ENCODE measurements at places on chromosomes 5 and 9.

DNA sequence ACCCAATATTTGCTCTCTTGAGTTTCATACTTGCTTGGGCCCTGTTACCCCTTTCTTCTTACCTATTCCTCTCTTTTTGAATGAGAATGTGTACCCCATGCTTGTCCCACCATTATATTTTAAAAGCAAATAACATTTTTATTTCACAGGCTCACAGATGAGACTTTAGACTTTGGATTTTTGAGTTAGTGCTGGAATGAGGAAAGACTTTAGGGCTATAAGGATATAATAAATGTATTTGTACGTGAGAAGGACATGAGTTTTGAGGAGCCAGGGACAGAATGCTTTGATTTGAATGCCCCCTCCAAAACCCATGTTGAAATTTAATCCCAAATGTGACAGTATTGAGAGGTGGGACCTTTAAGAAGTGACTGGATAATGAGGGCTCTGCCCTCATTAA is 33.1 kb upstream of the TNPO1 start:
- no peak for DNase-seq

DNA sequence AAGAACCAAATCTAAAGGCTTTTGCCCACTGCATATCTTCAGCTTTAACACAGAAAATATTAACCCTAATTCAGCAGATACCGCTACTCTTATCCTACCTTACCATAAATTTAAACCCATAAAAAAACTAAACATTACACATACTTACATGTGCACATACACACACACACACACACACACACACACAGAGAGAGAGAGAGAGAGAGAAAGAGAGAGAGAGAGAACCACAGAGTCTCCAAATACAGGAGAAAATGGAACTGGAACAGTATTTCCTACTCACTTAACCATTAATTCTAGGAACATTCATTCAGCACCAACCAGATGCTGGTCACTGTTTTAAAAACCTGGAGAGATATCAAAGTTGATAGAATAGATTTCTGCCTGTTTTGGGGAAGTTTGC is 53.7 kb downstream of the EFNA5 start:
- no peak for DNase-seq

DNA sequence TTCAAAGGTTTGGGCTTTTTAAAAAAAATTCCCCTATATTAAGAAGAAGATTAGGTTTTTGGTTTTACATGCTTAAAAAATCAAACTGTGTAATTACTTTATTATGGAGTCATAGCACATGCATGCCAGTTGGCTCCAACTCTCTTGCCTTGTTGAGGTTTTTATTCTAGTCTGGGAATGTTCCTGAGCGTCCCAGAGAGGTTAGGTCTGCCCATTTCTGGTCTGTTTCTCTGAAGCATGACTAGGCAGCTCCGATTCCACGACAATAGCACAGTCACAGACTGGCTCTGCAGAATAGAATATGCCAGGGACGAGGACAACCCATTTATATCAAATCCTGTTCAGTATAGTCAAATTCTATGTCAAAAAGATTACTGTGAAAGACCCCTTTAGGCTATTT is 217.0 kb downstream of the PCSK5 start:
- no peak for DNase-seq

DNA sequence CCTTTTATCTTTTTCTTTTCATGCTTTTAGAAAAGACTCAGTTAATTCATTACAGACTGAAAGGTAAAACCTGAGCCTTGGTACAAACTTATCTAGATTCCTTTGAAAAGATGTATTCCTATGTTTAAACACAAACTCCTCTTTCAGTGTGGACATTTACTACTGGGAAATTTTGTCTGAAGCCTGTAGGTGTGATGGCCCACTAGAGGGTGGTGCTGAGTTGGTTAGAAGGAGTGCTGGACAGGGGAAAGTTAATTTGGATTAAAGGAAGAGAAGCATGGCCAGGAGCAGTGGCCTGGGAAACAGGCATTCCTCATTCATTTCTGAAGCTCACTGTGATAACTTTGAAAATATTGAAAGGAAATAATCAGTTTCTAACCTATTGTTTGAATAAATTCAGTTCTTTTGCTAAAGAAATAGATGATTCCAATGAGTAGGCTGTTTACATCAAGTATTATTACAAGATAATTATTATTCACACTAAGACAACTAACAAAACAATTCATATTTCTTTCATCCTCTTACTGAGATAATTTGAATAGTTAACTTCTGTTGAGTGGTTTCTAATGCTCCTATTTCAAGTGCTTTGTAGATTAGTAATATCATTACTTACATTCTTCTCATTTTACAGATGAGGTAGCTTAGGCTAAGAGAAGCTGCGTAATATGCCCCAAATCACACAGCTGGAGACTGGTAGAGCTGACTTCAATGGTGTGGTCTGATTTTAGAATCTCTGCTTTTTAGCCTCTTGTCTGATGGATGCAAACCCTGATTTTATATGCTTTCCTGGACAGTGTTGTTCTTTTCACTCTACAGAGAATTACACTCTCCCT is 150.9 kb downstream of the ADGRV1 start:
- peak; percentile 67 for DNase-seq

DNA sequence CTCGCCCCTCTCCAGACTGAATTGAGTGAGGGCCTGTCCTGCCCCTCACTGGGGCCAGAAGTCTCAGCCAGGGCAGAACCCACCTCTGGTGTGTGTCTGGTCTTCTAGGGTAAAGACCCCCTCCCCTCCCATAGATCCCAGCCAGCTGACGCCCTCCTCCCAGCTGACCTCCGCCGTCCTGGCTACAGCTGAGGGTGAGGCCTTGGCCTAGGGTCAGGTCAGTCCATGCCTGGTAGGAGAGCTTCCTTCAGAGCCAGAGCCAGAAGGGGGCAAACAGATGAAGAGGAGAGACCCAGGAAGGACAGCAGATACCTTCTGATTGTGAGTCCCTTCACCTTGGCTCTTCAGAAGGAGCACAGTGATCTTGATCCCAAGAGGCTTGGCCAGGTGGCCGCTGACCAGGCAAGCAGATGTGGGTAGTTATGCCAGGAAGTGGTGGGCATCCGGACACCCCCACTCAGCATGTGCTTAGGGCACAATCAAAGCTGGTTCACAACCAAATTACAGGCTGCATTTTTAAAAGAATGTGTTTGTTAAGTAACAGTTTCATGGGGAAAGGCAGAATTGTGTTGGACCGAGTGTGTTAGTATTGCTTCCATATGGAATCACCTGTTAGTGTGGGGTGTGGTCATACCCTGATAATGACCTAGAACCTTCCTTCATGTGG is 29.9 kb downstream of the JADE2 start:
- DNase-seq: no peak

GRCh38 chr5:109705596-109705995 is 15.9 kb downstream of the MAN2A1 start:
- DNase-seq: no peak

DNA sequence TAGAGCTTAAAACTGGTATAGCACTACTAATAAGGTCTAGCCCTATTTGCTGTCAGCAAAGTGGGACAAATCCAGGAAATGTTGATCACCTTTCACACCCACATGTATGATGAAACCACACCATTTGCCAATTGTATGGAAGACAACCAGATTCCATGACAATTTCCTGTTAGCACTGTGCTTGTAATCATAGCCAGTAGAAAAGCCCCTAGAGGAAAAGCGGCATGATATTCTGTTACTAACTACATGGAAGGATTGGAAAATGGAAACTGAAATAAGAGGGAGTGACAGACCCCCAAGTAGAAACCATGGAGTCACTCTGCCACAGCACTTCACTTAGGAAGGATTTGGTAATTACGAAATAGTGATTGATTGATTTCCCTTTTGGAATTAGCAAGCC is 923 bp downstream of the SPATA6L start:
- no peak for DNase-seq

GRCh38 chr9:94649100-94649819 is 9.9 kb upstream of the FBP1 start:
- DNase-seq: no peak

- no peak for DNase-seq
Measured at GRCh38 chr5:103245761-103246160, 12.8 kb upstream of the MACIR start.

- DNase-seq: no peak
Measured at GRCh38 chr9:107963246-107963645, 473.7 kb upstream of the KLF4 start.

DNA sequence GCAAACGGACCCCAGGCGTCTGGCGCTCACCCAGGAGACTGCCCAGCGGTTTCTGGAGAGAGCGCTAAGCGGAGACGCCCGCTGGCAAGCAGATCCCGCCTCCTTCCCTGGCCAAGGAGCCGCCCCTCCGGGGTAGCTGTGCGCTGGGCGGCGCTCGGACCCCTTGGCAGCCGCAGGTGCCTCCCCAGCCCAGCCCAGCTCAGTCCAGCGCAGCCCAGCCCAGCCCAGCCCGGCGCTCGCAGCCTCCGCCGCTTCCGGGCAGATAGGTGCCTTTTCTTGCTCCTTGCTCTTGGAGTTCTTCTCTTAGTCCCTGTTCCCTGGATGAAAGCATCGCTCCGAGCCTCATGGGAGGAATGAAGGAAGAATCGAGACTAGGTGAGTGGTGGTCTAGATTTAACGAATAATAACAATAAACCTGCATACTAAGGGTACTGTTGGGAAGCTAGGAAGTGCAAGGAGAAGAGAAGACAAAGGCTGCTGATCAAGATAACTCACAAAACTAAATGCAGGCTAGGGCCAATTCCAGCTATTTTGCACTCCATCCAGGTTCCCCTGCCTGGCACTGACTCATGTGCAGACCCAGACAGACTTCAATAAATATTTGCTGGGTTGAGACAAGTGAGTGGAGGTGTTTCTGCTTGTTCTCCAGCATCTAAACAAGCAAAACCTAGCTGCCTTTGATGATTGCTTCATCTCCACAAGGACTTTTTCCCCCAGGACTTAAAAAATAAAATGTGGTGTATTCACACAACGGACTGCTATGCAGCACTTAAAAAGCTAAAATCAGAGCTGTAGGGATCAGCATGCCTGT is at the start of gene STK32A:
Gene STK32A, plus strand, starts transcription at position 202 of the 811 bp plus-strand sequence. CDS start 4,609 bp downstream, outside the sequence.
- DNase-seq: peak; percentile 74

GRCh38 chr5:5592541-5592940 is 170.1 kb downstream of the ICE1 start:
- DNase-seq: no peak

DNA sequence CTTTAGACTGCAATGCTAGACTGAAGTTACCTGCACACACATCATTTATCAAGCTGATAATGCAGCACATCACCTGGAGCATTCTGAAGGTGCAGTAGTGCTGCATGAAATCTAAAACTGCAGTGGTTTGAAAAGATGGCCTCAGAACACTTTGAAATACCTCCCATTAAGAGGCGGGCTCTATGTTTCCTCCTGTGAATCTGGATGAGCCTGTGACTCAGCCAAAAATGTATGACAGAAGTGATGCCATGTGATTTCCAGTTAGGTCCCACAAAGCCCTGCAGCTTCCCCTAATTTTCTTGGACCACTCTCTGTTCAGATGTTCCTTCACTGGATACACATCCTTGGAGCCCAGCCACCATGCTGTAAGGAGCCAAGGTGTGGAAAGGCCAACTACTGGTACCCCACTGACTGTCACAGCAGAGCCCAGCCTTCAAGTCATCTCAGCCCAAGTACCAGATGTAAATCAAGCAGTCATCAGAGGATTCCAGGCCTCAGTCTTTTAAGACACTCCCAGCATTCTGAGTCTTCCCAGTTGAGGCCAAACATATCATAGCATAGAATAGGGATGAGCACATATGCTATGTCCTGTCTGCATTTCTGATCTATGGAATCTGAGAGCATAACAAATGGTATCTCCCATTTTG is 27.2 kb upstream of the DEPDC1B start:
- no peak for DNase-seq

GRCh38 chr5:127757576-127757975 is 54.4 kb downstream of the CCDC192 start:
- peak; percentile 83 for DNase-seq

DNA sequence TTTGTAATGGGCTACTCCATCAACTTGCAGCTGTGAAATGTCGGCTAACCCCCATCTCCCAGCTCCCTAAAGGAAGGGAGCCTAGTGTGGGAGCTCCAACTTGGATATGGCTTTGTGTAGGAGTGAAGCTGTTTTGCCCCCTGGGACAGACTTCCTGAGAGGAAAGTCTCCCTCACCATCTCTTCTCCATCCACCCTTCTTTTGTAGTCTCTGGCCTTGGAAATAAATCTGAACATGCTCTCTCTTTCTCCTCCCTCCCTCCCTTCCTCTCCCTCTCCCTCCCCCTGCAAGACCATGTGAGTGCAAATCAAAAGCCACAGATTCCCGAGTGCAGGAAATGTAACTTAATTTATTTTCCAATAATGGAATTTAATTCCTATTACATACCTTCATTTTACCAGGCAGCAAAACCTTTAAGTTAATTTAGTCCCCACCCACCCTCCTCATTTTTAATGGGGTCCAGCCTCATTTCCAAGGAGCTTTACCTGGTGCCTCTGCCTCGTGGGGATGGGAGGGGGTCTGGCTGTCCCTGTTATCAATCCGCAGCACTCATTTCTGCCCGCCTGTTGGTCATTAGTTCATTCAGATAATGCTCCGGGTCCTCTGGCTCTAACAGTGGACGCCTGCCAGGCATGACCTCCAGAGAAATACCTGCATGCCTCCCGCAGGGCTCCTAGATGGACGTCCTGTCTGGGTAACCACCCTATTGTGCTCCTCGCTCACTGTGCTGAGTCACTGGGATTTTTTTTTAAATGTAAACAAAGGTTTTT is 122.9 kb upstream of the TAF11L2 start:
- no peak for DNase-seq

DNA sequence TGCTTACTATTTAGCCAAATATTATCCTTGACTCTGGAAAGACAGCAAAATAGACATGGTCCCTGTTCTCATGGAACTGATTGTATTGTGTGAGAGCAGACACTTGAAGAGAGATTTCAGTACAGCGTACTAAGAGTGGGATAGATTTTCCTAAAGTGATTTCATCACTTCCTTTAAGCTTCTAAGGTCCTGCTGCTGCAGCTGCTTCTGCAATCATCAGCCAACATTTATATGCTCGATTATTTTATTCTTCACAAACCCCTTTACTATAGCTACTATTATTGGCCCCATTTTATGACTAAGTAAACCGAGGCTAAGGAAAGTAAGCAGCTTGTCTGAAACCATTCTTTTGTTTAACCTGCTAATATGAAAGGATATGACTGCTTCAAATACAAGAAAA is 137.7 kb downstream of the SPATA31D1 start:
- DNase-seq: no peak

GRCh38 chr5:166856791-166857190 is 1434.7 kb upstream of the WWC1 start:
- no peak for DNase-seq

DNA sequence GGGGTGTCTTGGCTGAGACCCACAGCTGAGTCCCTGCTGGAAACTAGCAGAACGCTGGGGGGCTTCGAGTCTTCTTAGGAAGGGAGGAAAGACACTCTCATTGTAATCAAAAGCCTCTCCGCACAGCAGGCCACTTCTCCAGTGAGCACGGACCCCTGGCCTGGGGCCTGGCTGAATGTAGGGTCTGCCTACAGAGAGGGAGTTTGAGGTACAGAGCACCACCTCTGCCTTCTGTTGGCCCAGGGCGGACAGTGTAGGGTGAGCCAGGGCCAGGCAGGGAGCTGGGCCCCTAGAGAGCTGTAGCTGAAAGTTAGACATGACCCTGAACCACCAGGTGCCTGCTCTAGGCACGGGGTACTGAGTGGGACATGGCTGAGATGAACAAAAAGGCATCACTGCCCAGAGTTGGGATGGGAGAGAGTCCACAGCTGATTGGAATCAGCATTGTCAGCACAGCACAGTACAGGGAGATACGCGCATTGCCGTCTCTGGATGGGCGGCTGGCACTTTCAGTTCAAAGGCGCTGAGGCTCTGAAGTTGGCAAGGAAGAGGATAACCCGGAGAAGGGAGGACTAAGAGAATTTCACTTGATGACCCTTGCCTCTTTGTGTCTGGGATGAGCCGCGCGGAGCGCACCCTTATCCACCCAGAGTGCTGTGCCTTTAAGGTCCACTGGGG is 363 bp upstream of the SLC25A48 start:
- no peak for DNase-seq

- no peak for DNase-seq
Measured at GRCh38 chr5:121725450-121725849, 126.2 kb upstream of the FTMT start.
